Mucosa of gallbladder (tissue), 1 donor: ENCODE measurements at places on chromosomes 4 and X. TPM values are rescaled to one million over a fixed set of nuclear protein-coding genes. Genes with fewer than 3 reads are reported as not detected.

The STPG2 gene
- 2.2 TPM for total RNA-seq

The SLC7A11 gene
- total RNA-seq: 0.75 TPM

The GAGE2A gene
- total RNA-seq: not detected

The CT45A2 gene
- total RNA-seq: not detected

The CT45A6 gene
- total RNA-seq: not detected

The DCTD gene
- 141 TPM for total RNA-seq

The PCDH10 gene
- total RNA-seq: 1.0 TPM

The IL3RA gene
- 3.8 TPM for total RNA-seq

The TRIM60 gene
- total RNA-seq: not detected

DNA sequence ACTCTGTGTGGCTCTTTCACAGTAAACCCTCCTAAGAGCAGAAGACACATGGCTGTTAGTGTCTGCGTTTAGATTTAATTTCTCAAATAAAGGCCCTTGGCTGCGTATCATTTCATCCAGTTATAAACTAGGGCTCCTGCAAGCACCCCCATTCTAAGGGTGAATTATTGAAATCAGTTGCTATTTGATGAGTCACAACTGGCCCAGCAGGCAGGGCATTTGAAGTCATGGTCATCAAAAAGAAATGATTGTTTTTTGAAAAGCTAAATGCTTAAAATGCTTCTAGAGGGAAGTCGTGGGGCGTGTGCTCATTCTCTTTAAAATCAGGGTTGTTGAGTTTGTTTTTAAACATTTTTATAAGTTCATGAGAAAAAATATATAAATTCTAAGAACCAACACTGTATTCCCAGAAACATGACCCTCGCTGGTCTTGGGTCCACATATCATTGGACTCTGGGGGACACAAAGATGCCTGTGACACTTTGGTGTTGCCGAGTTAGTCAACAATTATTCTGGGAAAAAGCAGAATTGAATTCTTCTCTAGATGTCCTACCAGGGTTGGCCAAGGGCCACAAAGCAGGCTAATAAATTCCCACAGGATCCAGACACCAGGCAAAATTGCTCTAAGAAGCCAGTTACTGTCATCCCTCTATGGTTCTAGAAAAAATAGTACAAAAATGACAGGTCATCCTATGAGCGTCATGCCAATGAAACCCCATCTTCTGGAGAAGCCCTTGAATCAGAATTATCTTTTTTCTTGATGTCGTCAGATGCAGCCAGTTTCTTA lies 99.5 kb upstream of the MYOZ2 start:
- DNase-seq: no peak

DNA sequence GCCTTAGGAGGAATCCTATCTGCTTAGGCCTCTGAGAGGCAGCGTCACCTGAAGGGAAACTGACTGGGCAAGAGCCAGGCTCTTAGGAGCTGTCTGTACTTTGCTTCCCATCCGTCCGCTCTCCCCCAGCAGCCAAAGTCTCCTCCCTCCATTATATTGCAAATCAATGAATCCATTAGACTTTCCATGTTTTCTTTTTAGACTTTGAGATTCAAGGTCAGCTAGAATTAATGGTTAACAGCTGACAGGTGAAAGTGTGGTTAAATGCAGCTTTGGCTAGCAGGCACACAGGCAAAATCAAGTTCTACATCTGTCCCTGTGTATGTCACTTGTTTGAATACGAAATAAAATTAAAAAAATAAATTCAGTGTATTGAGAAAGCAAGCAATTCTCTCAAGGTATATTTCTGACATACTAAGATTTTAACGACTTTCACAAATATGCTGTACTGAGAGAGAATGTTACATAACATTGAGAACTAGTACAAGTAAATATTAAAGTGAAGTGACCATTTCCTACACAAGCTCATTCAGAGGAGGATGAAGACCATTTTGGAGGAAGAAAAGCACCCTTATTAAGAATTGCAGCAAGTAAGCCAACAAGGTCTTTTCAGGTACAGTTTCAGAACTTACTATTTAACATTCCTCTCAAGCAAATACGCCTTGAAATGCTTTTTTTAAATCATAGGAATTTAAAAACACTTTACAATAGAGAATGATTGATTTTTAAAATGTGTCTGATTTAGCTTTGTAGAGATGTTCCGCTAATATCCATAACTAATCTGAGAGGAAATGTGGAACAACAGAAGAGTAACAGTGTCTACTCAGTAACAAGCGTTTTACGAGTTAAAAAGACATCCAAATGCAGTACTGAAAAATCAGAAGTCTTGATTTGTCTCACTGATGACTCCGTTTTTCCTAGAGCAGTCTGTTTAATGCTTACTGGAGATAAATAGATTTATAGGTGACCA lies at the start of gene F11:
Gene F11, plus strand, starts transcription at position 507 of the 970 bp plus-strand sequence. CDS start 948 bp downstream, outside the sequence.
- DNase-seq: peak; percentile 59

DNA sequence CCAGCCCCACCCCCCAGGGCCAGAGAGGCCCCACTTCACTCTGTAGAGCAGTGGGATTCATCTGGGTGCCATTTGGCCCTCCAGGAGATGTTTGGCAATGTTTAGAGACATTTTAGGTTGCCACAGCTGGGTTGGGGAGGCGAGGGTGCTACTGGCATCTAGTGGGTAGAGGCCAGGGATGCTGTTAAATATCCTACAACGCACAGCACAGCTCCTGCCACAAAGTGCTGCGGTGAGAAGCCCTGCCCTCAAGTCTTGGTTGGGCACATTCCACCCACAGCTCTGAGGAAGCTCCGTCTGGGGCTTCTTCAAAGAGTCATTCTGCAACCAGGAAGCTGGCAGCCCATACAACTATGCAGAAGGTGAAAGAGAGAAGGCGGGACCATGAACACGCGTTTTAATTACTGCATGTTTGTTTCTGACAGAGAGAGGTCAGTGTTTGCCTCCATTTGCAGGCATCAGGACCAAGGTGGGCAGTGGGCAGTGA lies 48.1 kb upstream of the FAM9C start:
- DNase-seq: peak; percentile 50

DNA sequence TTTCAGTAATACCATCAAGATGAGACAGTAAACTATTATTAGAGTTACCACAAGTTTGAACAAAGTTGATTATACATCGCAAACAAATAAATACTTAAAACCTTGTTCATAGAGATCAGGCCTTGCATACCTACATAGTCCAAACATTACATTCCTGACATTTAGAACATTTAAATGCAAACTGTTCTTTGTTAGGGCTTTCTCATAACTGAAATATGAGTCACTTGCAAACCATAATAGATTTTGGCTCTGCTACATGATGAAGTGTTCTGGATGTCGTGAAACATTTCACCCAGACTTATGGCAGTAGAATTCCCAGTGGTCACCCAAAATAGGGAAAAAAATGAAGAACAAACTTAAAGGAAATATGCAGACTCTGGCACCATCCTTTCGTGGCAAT lies 75.0 kb downstream of the FAT4 start:
- DNase-seq: no peak

DNA sequence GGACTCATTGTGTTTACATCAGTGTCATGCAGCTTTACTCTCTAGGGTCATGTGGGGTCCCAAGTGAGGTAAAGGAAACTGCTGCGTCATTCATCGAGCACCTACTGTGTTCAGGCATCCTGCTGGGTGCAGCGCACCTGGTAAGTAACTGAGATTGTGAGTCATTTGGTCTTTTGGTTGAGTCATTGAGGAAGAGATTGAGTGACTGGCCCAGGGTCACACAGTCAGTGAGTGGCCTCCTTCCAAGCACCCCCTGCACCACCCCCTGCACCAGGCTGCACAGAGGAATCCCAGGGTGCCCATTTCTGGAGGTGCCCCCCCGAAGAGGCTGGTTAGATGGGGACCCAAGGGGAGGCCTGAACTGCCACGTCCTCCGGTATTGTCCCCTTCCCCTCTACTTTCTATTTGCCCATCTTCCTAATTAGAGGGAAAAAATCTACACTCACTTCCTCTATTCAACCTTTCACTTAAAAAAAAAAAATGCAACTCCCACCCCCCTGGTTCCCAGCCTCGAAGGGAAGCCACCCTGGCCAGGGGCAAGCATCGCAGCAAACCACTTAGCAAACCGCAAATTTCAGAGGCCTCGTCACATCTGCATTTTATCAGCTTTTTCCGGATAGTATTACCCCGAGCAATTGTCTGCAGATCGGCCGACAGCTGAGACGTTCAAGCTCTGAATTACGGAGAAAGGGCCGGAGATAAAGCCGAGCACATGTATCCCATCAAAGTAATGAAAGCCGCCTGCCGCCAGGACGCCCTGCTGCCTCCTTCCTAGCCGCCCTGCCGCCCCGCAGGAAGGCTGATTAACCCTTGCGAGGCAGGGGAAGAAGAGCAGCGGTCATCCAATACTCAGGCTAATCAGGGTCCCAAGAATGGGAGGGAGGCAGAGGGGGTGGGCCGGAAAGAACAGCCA lies 96.3 kb upstream of the MSX1 start:
- peak; percentile 14 for DNase-seq

DNA sequence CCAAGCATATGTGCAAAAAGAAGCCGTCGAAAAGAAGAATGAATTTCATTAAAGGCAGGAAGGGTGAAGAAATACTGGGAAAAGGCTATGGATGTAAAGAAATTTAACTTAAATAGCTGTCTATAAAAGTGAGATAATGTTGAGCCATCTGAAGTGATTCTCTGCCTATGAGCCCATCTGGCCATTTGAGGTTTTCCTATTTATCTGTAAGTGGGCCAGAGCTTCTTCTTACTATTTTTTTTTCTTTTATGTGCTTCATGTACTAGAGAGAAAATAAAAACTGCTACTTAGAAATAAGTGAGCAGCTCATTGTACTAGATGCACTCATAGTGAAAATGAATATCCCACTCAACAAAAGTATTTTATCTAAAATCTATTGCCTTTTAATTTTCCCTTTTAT lies 725.7 kb downstream of the FSTL5 start:
- DNase-seq: no peak

DNA sequence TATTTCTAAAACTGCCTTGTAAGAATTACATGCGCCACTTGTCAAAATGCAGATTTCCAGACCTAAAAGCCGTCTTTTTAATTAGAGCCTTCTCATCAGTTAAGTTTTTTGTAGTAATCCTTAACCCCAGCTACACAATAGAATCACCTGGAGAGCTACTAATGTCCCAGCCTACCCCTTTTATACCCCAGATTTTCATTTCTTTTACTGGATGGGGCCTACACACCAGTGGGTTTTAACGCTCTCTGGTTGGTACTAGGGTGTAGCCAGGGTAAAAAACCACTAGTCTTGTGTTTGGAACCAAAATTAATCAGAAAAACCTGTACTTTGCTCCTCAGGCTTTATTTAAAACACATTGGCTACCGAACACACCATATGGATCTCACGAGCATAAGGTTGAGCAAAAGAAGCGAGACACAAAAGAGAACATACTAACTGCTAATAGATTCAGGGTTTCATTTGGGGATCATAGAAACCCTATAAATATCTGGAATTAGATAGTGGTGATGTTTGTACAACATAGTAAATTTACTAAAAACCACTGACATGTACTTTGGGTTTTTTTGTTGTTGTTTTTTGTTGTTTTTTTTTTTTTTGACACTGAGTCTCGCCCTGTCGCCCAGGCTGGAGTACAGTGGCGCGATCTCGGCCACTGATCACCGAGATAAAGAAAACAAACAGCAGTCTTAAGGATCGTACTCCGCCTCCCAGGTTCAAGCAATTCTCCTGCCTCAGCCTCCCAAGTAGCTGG lies 30.6 kb downstream of the BBS12 start:
- no peak for DNase-seq

DNA sequence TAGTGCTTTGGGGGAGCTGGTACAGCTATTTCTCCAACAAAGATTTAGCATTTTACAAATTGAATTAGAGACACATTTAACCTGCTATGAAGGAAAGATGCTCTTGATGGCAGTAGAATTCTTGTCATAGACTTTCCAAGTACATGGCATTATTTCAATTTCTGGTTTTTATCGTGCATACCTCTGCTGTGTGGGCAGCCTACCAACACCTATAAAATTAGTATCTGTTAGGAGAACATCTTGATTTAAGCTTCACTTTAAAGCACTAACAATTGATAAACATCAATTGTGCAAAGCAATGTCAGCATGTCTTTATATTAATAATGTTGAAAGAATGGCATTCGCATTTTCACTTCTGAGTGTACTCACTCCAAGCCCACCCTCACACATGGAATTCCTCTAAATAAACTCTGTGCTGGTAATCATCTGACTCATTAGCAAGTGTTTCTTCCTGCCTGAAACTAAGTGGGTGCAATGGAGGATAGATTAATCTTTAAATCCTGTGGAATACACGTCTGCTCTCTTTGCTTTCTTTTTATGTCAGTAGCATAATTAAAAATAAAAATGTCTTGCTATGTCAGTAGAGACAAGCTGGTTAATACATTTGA lies 279.8 kb upstream of the MAGEB18 start:
- DNase-seq: no peak

- DNase-seq: no peak
Observed at GRCh38 chr4:174702979-174703478, 126.0 kb downstream of the GLRA3 start.

DNA sequence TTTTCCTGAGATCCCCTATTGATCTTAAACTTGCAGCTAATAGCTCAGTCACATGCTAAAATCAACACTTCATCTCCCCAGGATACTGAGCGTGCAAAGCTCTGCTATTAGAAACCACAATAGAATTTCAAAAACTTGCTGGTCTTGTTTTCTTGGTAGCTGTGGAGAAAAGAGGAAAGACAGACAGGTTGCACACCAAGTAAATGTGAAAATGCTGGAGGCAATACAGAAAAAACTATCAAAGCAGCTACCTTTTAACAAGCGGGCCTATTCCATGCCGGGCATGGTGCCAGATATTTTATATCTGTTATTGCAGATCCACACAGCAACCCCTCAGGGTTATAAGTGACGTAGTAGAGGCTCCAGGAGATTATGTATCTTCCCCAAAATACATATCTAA lies 171.9 kb downstream of the DCTD start:
- no peak for DNase-seq

GRCh38 chrX:12985331-12985730 lies 10.4 kb downstream of the TMSB4X start:
- no peak for DNase-seq
